ENCODE measurements at places on chromosomes 16 and 17. TPM values are rescaled to one million over a fixed set of nuclear protein-coding genes. Genes with fewer than 3 reads are reported as not detected.

SOX9 gene
- polyA plus RNA-seq: 19.1 TPM

CMTR2 gene
- polyA plus RNA-seq: 63.4 TPM

VAC14 gene
- 42.2 TPM for polyA plus RNA-seq

MT1M gene
- polyA plus RNA-seq: 0.41 TPM

HBA1 gene
- polyA plus RNA-seq: 481 TPM

NACA2 gene
- 0.65 TPM for polyA plus RNA-seq
